ENCODE measurements at places on chromosomes 3 and 15. TPM values are rescaled to one million over a fixed set of nuclear protein-coding genes. Genes with fewer than 3 reads are reported as not detected.

DNA sequence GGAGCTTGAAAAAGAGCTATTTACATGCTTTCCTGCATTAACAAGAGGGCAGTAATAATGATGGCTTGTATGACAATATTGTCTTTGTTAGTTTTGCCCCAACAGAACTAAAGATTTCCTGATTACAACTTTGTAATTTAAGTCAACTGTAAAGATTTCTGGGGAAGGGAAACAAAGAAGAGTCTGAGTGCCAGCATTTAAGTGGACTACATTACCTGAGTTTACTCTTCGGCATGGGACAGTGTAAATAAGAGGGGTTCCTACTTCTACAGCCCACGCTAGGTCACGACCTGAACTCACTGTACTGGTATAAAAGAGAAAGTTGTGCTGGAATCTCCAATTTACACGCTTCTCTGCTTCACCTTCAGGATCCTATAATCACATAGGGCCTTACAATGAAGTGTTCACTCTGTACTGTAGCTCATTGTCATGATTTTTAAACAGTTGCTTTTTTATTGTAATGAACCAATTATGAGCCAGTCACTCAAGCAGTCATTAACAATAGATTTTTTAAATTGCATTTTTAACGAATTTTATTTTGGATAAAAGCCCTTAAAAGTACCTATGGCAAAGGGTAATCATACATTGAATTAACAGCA lies 39.6 kb downstream of the DPH6 start:
- no peak for DNase-seq

DNA sequence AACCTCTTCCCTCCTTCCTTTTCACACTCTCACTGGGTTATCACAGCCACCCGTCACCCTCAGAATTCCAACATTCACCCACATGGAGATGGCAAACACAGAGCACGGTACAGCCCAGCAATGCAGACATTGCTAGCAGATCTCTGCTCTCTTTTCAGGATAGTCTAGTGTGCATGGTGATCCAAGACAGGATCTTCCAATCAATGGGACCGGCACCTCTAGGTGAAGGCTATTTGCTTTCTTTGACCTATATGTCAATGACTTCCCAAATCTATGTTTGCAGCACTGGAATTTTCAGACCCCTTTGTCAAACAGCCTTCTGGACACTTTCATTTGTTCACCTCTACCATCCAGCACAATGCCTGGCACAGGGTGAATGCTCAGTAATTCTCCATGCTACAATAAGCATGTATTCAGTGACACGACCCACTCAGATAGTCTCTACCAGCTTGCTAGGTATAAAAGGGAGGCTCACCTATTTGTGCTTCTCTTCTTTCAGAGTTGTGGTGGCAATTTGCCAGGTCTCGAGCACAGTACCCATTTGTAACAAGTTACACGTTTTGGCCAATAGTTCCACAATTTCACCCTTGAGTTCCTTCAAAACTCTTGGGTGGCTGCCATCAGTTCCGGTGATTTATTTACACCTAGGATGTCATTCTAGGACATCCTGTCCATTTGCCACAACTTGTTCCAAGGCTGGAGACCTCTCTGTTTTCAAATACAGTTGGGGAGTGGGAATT lies 279.1 kb upstream of the ICE2 start:
- DNase-seq = no peak

- no peak for DNase-seq
Measured at GRCh38 chr3:11228041-11228440, 44.2 kb upstream of the ATG7 start.

DNA sequence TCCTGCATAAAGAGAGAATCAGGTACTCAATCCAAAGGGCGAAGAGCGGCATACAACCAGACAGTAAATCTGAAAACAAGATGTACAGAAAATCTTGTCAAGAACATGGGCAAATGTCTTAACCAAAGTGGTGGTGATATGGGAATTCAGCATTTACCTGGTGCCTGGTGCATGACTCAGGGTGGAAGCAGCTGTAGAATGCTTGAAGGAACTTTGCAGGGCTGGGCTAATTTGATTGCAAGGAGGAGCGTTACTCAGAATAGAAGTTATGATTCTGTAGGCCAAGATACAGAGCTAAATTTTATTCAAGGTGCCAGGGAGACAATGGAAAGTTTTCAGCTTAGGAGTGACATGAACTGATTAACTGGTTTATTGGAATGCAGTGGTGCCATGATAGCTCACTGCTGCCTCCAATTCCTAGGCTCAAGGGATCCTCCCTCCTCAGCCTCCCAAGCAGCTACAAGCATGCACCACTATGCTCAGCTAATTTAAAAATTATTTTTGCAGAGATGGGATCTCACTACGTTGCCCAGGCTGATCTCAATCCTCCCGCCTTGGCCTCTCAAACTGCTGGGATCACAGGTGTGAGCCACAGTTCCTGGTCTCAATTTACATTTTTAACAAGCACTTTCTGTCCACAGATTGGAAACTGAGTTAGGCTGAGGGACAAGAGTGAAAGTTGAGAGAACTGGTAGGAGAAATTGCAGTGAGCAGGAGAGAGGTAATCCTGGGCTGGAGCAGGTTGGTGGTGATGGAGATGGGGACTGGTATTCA lies 91.5 kb upstream of the TBC1D5 start:
- no peak for DNase-seq

GRCh38 chr3:78894787-78895186 lies 873.0 kb downstream of the ROBO1 start:
- DNase-seq = no peak

GRCh38 chr3:108209579-108209978 lies 12.6 kb downstream of the IFT57 start:
- DNase-seq = no peak

GRCh38 chr3:73772076-73772886 lies 147.5 kb upstream of the PDZRN3 start:
- no peak for DNase-seq

DNA sequence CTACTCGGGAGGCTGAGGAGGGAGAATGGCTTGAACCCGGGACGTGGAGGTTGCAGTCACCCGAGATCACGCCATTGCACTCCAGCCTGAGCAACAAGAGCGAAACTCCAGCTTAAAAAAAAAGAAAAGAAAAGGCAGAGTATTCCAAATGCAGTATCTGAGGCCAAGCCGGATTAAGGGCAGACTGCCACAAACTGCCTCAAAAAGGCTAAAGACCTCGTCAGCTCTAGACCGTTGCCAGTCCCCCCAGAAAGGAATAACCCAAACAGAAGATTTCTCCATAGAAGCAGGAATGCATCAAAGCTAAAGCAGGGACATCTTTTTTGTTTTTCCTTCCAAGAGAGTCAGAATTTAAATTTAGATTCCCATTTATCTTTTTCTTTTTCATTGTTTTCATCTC lies 72.9 kb downstream of the TM4SF4 start:
- DNase-seq = no peak

- no peak for DNase-seq
Measured at GRCh38 chr3:121436641-121437040, 109.1 kb downstream of the POLQ start.

DNA sequence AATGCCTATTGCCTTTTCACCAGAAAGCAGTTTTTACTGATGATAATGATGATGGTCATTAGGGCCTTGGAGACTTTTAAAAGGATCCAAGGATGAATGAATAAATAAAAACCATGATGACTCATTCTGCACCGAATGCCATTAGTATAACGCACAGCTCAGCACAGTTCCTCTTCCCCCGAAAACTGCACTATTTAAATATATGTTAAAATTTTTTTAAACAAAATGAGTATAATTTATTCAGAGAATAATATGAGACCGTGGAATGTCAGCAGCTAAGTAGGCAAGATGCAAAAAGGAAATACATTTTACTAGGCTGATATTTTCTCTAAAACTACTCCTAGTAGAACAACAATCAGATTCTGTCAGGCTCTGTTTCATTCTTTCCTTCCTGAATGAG lies 83.4 kb upstream of the NANOGP8 start:
- DNase-seq = no peak

GRCh38 chr15:80464951-80465625 lies 60.9 kb downstream of the ARNT2 start:
- no peak for DNase-seq

DNA sequence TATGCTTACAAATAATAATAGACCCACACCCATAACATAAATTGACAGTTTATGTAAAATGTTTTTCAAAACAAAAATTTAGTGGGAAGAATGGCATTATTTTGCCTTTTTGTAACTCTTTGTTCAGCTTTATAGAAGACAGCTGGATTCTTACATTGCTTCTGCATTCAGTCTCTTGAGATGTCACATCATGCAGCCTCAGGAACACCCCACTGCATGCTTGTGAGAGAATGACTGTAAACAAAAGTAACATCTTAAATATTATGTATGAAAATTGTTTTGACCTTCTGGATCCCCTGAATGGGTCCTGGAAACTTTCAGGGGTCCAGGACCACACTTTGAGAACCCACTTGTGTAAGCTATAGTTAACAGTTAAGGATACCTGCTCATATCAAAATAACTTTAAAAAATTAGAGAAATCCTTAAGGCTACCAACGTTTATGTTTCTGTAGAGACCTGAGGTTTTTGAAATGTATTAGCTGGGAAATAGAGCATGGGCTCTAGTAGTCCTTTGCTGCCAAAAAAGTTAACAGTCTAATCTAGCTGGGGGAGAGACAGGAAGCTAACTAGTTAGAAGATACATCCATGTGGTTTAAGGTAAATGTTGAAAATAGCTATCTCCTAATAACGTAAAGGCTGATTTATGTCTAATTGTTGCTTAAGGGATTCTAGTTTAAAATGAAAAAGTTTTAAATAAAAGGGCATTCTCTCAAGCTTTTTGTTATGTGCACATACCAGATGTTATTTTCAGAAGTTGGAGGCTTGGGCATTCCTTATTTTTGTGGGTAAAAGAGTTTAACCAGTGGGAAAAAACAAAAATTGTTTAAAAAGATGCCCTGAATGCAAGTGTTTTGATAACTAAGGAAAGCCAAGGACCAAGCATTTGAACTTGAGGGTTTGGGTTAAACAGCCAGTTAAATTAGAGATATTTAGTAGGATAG lies 3.8 kb downstream of the USP3 start:
- no peak for DNase-seq

GRCh38 chr3:39849992-39850715 lies 40.7 kb downstream of the MYRIP start:
- no peak for DNase-seq

- no peak for DNase-seq
Measured at GRCh38 chr3:190227064-190227463, 95.2 kb downstream of the CLDN1 start.

DNA sequence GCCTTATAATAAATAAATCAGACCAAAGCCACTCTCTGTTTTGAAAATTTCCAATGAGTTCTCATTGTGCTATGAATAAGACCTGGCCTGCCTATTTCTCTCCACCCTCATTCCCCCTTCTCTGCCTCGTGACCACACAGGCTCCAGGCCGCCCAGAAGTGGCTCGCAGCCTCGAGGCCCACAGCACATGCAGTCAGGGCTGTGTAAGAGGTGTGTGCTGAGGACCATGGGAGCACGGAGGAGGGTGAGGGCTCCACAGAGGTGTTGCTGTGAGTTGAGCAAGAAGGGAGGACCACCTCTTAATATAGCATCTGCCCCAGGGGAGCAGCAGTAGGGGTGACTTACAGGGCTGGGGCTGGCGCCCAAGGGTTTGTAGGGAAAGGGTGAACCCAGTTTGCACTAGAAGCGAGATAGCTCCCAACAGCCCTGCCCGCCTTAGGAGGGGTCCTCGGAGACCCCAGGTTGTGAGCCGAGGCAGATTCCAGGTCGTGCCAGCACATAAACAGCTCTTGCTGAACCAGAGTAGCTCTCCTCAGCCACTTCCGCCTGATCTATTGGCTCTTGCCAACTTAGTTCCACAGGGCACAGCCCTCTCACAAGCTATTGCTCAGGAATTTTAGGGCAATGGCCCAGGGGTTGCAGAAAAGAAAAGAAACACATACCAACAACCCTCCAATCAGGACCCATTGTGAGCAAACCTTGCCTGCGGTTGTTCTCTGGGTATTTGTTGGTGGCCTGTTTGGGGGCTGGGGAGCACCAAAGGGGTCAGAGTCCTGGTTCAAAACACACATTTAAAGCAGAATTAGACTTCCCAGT lies 117.7 kb downstream of the MYLK start:
- no peak for DNase-seq

GRCh38 chr3:63631670-63632069 lies 20.8 kb upstream of the SNTN start:
- DNase-seq = no peak

DNA sequence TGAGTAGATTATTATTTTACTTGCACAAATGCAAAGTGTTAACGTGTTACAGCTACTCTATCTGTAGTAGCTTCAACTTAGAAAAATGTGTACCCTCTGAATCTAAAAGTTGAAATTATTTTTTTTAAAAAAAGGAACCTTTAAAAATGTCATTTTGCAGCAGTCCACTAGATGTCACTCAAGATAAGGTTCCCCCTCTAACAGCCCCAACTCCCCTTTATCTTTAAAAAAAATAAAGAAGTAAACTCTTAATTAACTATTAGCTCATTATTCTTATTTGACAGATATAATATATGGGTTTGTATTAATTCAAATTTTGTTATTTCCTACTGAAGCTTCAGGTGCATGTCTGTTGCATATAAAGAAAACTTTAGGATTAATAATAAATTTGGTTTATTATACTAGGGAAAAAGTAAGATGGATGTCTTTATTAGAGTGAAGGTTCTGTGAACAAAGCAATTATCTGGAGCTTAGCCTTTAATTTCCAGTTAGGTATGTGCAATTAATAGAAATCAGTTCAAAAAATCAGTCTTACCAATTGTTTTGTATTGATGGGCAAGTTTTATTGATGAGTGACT lies 288.5 kb downstream of the VGLL3 start:
- DNase-seq = no peak

- no peak for DNase-seq
Measured at GRCh38 chr3:148068466-148068865, 629.2 kb upstream of the AGTR1 start.

GRCh38 chr15:72970933-72971760 lies 81.1 kb upstream of the NEO1 start:
- no peak for DNase-seq

GRCh38 chr3:45181496-45181895 lies 35.3 kb upstream of the CDCP1 start:
- DNase-seq = no peak

The HIGD2B gene
- 0.27 TPM for total RNA-seq

The SLC12A1 gene
- total RNA-seq = not detected

The GRM2 gene
- 0.16 TPM for total RNA-seq

The IL17RC gene
- total RNA-seq = 1.5 TPM

The CGNL1 gene
- not detected for total RNA-seq

The FAM107A gene
- total RNA-seq = not detected

The SI gene
- not detected for total RNA-seq

The PLS1 gene
- 8.1 TPM for total RNA-seq

Measured in activated naive CD4-positive, alpha-beta T cell treated with anti-CD3 and anti-CD28 coated beads, Interleukin-2, amount 50 U/mL, for 72 hours (primary cell).